Thoracic aorta (tissue), 2 donors: ENCODE measurements at places on chromosomes 3 and 15.

DNA sequence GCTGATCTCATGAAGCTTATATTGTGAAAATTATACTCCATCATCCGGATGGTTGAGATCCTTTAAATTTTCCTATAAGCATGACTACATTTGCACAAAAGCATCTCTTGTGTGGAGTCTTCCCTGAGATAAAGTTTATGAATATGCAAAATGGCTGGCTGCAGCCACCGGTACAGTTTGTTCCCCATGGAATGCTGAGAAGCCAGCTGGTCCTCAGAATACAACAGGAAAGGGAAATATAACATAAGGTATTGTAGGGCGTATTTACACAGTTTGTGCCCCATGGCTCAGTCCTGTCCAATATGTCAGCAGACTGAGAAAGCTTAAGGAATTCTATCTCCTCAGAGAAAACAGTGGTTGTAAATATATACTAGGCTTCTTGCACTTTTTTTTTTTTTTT lies 468.6 kb downstream of the CNTN6 start:
- no peak for DNase-seq

GRCh38 chr3:194323785-194324735 lies 27.1 kb downstream of the CPN2 start:
- no peak for DNase-seq

- no peak for DNase-seq
Observed at GRCh38 chr3:160369784-160370183, 29.2 kb downstream of the IFT80 start.

DNA sequence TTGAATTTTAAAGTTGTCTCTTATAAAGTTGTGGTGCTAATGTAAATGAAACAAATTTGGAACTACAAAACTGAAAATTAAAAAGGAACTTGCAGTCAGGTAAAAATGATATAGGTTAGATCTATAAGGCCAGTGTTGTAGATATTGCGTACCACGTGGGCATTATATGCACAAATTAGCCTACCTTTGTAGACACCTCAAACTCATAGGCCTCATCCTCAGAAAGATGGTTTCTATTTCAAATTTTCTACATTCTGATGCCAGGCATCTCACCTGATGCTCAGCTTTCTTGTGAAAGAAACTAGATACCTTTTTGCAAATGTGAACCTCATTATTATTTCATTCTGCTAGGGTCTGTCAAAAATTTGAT lies 25.6 kb downstream of the TMEM207 start:
- DNase-seq: no peak

DNA sequence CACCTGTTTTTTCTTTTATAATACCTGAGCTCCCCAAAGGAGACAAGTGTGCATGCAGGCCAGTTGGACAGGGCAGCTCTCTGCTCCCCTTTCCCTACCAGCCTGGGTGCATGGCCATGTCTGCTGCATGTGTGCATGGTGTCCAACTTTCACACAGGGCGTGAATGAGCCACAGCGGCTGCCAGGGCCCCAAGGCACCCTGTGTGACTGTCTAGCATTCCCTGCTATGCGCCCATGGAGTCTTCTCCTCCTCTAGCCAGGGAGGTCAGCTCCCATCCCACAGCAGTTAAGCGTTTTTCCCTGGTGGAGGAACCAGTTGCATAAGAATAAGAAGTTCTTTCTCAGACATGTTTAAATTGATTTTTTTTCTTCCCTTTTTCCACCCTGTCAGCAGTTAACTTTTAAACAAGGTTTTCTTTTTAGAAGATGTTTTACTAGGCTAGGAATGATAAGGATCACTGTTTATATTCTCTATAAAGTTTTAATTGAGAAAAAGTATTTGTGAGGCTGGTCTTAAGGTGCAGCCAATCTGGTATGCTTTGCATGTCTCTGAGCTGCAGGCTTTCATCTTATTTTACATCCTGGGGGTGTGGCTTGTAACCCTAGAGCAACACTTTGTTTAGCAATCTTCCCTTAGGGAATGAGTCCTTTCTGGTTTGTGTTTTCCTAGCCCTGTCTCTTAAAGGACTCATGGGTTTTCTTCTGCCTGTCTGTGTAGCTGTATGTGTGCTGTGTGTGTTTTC lies 20.5 kb upstream of the OR5H1 start:
- DNase-seq: no peak

DNA sequence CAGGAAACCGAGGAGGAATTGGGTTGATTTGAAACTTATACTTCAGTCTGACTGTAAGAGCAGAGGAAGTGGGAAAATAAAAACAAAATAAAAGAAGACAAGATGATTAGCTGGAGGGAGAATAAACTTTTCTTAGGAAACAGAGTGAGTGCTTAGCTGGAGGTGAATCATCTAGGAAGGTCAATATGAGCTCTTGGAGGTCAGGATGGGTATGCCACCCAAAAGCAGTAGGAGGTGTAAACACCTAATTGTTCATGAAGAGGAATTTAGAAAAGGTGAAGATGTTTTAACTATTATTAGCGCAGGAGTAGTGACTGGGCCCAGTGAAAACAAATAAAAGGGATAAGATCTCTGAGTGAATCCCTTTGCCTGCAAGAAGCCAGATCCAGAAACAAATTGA lies 39.9 kb upstream of the ARL14 start:
- DNase-seq: no peak

DNA sequence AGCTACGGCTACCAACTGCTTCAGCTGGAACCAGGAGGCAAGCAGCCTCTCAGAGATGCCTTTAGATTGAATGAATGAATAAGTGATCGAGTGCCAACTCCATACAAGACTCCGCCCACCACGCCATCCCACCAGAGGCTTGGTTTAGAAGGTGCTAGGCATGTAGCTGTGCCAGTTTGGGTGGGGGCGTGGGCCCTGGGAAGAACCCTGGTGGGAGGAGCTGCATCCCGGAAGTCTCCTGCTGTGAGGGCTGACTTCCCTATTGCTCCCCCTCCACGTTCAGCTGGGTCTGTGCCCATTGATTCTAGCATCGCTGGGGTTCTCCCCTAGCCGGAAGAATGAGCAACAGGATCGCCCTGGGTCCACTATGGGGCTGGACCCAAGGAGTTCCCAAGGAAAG lies 20.9 kb downstream of the LINGO1 start:
- DNase-seq: no peak

DNA sequence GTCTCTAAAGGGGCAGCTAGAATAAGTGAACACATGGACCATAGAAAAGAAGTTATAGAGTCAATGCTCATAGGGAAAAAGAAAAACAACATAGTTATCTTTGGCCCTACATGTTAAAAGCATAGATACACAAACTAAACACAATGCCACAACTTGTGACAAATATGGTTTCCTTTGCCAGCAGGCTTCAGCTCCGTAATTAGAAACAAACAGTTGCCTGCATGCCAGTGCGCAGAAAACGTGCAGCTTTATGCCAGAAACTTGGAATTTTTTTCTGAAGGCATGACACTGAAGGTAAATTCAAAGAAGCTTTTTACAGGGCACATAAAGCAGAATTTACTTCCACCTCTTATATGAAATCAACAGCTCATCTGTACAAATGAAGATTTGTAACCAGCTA lies 2.2 kb upstream of the CPNE4 start:
- no peak for DNase-seq
